Psoas muscle (tissue), 8 donors: ENCODE measurements at places on chromosomes 1 and 21.

- no peak for DNase-seq
Observed at GRCh38 chr1:160558660-160559380, 20.5 kb downstream of the CD84 start.

GRCh38 chr1:60228041-60228491 is 154.5 kb upstream of the C1orf87 start:
- DNase-seq = no peak

DNA sequence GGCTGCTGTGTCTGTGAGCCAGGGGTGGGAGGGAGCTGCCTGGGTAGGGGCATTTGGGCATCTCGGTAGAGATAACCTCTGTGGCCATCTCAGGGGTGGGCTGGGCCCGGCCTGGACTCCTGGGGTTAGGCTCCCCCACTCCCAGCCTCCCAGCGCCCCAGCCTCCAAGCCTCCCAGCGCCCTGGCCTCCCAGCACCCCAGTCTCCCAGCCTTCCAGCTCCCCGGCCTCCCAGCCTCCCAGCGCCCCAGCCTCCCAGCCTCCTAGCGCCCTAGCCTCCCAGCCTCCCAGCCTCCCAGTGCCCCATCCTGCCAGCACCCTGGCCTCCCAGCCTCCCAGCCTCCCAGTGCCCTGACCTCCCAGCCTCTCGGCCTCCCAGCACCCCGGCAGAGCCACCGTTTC is 85.1 kb upstream of the TTC34 start:
- no peak for DNase-seq

- no peak for DNase-seq
Observed at GRCh38 chr1:206015071-206015470, 8.6 kb downstream of the CTSE start.

GRCh38 chr1:99247199-99247598 is 17.1 kb upstream of the PLPPR4 start:
- no peak for DNase-seq

GRCh38 chr1:220962031-220962751 is 82.9 kb downstream of the HLX start:
- DNase-seq = no peak

GRCh38 chr1:97427371-97427770 is 493.5 kb downstream of the DPYD start:
- no peak for DNase-seq

GRCh38 chr1:82373710-82374109 is 573.0 kb downstream of the ADGRL2 start:
- DNase-seq = no peak

- DNase-seq = no peak
Observed at GRCh38 chr1:65952696-65953095, 160.0 kb downstream of the PDE4B start.

DNA sequence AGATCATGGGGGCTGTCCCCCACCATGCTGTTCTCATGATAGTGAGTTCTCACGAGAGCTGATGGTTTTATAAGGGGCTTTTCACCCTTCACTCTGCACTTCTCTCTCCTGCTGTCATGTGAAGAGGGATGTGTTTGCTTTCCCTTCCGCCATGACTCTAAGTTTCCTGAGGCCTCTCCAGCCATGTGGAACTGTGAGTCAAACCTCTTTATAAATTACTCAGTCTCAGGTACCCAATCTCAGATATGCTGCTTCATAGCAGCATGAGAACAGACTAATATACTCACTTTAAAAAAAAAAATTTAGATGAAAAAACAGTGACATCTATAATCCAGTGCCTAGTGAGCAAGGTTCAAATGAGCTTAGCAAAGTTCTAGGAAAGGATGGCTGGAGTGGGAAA is 135.1 kb upstream of the RAB4A start:
- DNase-seq = no peak

GRCh38 chr1:209815490-209815889 is 9.5 kb upstream of the IRF6 start:
- no peak for DNase-seq

DNA sequence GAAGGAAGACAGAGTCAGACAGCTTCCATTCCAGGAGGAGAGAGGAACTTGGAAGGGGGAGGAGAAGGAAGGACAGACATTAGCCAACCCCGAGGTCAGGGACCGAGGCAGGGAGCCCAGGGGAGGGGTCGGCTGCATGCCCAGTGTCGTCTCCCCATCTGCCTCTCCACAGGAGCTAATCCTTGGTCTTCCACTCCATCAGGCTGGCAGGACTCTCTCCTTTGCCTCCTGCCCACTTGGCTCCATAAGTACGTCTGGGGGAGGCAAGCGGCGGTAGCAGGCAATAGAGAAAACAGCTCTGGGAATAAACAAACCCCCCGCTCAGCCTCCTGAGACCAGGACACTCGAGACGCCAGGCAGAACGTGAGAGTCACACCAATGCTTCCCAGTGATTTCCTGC is 71.3 kb downstream of the GRIK3 start:
- DNase-seq = no peak

GRCh38 chr1:21278860-21279845 is 11.1 kb downstream of the ECE1 start:
- no peak for DNase-seq

GRCh38 chr1:29579821-29580425 is 343.6 kb downstream of the PTPRU start:
- DNase-seq = no peak

DNA sequence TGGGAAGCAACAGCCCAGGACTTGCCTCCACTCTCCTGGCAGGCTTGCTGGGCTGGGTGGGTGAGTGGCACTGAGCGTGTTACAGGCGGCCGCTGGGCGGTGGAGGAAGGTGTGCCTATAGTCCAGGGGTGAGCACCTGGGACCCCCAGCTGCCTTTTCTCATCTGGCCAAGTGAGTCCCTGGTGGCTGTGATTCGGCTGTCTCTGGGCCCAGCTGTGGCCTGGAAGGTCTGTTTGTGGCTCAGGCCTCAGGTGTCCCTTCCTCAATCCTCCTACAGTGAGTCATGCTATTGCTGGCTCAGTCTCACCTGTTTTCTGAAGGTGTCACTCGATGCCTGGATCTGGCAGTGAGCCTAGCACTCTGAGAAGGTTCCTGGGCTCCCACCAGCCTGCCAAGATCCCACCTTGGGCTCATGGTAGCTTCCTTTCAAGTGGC is 564.2 kb downstream of the PTPRU start:
- DNase-seq = no peak

GRCh38 chr1:62353853-62354252 is 34.6 kb upstream of the KANK4 start:
- no peak for DNase-seq

DNA sequence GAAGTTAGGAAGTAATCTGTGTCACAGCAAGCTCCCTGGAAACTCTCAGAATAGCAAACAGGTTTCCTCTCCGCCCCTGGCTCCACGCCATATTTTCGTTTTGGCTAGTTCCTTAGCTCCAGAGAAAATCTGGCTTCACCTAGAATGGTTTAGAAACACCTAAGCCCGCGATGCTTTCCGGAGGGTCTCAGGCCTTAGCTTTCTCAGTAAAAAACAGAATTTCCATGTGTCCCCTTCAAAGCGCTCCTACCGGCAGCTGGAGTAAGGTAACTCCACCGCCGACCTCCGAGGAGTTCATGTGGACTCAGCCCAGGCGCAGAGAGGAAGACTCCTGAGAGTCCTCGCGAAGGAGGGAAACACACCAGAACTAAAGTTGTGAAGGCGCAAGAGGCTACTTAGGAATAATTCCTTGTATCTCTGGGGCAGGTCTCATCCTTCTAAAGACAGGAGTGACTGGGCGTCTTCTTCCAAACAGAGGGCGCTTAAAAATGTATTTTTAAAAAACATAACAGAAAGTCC is 406 bp downstream of the KIAA0040 start:
- DNase-seq = peak; percentile 70
